Suprapubic skin (tissue), 4 donors: ENCODE measurements at places on chromosomes 12 and 14.

DNA sequence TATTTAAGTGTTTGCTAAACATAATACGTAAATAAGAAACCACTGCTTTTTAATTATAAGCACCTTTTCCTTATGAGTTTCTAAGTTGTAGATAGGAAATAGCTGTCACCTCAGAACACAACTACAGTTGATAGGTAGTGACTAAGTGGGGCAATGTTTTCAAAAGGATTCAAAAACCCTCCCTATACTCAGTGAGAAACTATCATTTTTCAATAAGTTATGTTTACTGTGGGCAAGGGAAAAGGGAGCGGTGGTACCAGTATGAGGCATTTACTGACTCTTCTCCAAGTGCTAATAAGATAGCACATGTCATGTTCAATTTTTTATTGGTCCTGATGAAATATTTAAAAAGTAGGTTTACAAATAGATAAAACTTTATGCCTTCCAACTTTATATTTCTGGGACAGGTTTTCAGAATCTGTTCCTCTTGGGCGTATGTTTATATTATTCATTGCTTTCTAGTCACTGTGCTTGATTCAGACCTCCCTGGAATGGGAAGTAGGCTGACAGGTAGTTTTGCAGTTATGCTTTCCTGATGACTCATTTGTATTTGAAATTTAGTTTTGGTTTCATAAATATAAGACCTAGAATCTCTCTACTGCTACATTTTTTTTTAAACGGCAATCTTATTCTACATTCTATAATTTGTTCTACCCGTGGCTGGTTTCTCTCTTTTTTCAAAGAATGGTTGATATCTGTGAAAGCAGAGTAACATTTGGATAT lies 153.1 kb downstream of the TMEM117 start:
- DNase-seq, result no peak

DNA sequence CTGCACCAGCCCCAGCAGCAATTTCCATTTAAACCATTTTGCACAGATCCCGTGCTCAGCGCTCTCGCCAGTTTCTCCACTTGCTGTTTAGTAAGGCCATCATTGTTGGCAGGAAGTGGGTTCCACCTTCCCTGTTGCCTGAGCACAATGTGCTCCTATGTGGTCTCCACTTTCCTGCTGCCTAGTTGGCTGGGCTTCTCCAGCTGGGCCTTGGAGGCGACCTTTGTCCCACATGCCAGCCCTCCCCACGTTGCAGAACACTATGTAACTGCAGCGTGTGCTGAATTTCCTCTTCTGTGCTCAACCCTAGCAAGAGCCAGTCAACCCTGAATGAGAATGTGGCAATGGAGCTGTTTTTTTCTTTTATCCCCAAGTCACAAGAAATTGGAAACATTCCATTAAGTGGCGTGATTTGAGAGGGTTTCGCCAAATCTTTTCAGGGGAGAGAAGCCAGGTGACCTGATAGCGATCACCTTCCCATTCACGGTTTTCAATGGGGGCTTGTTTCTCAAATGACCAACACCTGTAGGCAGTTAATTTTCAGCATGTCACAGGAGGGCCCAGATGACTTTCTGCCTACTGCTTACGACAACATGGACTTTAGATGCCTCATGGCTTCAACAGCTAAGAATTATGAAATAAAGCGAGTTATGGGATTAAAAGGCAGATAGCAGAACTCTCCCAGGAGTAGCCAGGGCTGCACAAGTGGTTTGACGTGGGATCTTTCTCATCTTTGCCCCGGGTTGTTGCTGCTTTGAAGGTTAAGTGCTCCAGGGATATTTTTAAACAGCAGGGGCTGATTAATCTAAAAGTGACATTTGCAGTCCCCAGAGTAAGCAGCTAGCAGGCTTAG lies at the start of gene ACACB:
Gene ACACB, plus strand, starts transcription at position 830 of the 853 bp plus-strand sequence. CDS start 22,819 bp downstream, outside the sequence.
- DNase-seq, result peak; percentile 80

DNA sequence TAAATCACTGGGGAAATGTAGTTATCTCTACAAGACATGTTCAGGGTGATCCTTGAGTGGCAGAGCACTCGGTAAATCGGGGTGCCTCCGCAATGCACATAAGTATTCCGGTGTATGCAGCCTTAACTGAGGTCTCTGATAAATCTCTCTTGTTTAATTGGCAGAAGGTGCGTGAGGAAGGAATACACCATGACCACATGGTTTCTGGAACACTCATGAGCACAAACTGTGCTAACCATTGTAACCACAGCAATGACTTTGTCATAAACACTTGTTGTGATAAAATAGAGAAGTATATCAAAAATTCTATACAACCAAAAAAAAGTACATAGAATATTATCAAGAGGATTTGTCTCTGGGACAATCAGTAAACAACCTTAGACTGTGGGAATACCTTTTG lies 146.8 kb upstream of the DIO2 start:
- DNase-seq, result no peak

DNA sequence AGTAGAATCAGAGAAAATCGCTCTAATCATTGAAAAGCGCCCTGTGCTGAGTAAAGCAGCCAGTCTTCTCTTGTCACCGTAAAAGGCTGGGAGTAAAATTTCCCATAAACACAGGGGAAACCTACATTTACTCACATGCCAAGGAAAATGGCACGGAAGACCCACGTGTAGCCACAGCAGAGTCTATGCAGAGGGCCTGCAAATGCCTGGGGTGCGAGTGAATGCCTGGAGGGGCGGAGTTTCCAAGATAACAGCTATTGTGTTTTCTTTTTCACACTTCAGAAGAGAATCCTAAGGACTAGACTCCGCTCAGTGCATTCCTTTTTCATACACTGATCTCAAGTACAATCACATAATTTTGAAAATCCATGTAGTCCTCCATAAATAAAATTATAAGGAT lies 159.9 kb upstream of the FOXN3 start:
- no peak for DNase-seq

DNA sequence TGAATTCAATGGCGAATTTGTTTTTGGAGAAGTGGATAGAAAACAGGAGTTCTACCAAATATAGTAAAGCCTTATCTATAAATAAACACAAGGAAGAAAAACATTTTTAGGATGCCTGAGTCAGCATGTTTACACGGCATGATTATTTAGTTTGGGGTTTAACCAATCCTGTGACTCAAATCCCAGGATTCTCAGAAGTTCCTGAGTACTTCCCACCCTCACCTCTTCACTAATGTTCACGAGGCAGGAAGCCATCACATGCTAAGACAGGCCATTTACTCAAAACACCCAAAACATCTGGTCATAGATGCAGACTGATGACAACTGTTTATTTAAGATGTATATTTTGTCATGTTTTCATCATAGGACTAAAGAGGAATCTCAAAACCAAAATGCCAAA lies 3.4 kb upstream of the GLRX5 start:
- DNase-seq, result no peak

DNA sequence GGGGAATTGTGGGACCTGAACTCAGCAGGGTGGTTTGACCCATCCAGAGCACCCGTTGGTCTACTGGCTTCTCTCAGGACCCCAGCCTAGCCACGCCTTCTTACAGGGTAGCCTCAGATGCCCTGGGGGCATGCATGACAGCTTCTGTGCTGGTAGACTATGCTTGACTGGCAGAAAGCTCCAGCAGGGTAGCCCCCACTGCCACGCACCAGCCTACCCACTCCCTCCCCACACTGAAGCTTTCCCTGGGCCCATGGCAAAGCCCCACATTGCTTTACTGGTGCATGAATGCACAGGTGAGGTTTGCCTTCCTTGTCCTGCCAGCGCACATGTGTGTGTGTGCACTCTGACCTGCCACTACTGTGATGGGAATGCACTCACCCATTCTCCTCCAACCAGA lies 772.2 kb downstream of the LRFN5 start:
- peak; percentile 41 for DNase-seq

DNA sequence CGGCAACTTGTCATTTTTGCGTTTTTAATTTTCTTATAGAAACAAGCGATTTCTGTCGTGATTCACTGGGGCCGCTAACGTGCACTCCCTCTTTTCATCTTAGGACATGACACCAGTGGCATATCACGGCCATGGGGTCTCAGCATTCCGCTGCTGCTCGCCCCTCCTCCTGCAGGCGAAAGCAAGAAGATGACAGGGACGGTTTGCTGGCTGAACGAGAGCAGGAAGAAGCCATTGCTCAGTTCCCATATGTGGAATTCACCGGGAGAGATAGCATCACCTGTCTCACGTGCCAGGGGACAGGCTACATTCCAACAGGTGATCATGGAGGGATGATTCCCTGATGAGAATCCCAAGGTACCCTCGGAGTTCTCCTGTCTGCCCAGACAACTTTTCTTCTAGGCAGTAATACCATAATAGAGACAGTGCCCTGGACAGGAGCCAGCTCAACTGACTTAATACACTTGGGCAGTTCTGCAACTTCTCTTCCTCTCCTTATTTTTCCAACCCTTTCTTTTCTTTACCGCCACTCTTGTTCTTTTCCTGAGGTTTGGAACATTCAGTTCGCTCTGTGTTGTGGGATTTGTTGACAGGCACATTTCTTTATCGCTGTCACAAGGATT lies 821 bp downstream of the TMEM106C start:
- DNase-seq, result no peak

DNA sequence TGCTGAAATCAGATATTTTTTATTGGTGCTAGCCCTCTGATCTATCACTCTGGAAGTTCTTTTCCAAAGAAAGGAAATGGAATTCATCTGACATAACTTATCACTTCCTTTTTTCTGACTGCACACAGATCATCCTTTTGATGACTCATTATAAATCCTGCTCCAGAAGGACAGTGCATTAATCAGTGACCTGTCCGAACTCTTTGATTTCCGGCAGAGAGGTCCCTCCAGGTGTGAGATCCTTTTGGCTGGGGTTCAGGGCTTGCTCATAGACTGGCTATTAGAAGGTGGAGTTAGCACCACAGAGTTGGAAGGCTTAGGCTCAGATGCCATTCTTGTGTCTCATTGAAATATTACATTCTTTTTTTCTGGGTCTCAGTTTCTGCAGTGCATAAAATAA lies 328.2 kb downstream of the ZFP36L1 start:
- no peak for DNase-seq

DNA sequence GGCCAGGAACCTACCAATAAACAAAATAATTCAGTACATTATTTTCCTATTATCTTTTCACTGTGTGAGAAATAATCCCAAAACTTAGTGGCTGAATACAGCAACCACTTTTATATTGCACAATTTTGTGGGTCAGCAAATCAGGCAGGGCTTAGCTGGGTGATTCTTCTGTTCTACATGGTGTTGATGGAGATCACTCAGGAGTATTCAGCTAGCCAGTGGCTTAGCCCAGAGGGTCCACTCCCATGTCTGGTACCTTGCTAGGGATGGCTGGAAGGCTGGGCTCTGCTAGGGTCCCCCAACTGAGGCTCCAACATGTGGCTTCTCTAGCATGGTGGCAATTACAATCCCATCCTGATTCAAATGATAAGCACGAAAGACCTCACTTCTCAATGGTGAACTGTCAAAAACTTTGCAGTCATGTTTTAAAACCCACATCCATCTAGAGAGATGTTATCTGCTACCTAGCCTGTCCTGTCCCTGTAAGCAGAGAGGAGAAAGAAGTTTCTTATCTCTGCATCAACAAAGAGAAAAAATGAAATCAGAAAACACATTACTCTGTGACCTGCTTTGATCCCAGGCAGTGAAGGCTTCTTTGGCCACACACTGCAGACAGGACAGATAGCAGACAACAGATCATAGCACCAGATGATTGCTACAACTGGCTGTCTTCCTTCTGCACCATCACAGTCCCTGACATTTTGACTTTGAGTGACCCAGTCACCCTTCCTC lies 51.0 kb upstream of the MYL2 start:
- DNase-seq, result no peak

DNA sequence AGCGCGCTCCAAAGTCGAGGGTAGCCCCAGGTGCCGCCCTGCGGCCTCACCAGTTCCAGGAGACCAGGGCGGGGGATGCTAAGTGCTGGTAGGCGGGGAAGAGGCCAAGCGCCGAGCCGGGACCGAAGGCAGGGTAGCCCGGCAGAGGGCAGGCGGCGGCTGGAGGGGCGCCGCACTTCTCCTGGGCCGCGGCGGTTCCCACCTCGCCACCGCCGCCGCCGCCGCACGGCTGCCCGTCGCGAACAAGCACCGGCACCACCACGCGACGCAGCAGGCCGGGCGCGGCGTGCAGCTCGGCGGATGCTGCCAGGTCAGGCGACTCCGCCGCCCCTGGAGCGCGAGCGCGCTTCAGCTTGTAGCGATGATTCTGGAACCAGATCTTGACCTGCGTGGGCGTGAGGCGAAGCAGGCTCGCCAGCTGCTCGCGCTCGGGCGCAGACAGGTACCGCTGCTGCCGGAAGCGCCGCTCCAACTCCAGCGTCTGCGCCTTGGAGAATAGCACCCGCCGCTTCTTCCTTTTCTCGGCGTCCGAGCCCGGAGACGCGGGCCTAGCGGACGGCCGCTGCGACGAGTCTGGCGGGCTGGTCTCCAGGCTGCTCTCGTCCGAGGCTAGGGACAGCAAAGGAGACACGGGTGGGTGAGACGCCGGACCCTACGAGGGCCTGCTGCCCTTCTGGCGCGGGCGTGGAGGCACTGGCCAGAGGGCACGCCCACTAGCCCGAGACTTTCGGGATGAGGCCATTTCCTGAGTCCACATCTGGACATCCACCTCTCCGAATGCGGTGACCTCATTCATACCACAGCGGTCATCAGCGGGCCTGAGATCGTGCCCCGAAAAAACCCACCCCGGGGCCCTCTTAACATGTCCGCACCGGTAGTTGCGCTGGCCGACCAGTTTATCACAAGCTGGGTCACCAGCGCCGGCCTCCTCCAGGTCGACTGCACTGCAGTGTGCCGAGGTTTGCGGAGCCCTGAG lies 1.3 kb downstream of the NKX2-8 start:
- no peak for DNase-seq

GRCh38 chr14:65824285-65824977 lies 411.9 kb downstream of the FUT8 start:
- no peak for DNase-seq

- DNase-seq, result no peak
Observed at GRCh38 chr12:12338527-12339168, 11.4 kb downstream of the MANSC1 start.

- no peak for DNase-seq
Observed at GRCh38 chr12:57898308-57898970, 42.9 kb upstream of the ATP23 start.

DNA sequence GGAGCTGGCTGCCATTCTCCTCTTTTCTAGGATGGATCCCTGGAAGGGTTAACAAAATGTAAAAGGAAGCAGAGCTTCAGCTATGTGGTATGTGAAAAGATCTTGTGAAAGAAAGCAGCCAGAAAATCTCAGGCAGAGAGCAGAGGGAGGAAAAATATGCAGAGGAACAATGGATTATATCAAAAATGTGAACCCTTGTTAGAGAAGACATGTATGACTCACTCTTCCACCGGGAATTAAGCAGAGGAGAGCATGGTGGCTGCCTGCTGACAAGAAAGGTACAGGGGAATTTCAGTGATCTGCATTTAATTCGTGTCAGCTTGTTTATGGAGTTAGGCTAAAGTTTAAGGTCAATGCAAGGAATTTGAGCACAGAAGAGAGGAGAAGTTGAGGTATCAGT lies 46.3 kb downstream of the KCNA1 start:
- DNase-seq, result no peak

DNA sequence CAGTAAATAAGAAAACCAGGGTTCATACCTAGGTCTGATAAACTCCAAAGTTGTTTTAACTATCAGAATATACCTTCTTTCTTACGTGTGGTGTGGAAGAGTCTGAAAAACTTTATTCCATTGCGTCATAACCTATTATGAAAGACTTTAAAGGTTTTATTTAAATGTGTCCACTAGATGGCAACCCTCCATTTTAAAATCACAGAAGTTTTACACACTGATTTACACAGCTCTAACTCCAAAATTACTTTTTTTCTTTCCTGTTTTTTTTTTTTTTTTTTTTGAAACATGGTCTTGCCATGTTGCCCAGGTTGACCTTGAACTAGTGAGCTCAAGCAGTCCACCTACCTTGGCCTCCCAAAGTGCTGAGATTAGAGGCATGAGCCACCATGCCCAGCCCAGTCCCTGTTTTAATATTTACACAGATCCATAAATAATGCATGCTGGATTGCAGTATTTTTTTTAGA lies 17.3 kb upstream of the TMPRSS12 start:
- no peak for DNase-seq
